CD4-positive, alpha-beta T cell treated with Interleukin-6 for 4 hours (primary cell): ENCODE measurements at places on chromosomes 4 and X.

GRCh38 chrX:136185401-136186022 lies 38.2 kb downstream of the FHL1 start:
- no peak for DNase-seq

DNA sequence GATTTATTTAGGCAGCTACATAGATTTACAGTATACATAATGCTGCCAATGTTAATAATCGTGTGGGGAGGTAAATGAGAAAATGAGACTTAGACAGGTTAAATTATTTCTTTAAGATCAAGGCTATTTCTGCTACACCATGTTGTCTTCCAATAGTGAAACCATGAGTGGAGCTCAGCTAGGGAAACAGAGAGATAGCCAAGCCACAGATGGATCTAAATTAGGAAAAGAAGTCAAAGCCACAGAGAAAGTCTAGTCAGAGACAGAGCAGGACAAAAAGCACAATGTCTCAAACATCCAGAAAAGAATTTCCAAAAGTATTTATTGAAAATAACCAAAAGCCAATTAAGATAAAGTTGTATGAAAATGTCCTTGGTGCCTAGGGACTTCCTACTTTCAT lies 867.2 kb upstream of the GRID2 start:
- no peak for DNase-seq

DNA sequence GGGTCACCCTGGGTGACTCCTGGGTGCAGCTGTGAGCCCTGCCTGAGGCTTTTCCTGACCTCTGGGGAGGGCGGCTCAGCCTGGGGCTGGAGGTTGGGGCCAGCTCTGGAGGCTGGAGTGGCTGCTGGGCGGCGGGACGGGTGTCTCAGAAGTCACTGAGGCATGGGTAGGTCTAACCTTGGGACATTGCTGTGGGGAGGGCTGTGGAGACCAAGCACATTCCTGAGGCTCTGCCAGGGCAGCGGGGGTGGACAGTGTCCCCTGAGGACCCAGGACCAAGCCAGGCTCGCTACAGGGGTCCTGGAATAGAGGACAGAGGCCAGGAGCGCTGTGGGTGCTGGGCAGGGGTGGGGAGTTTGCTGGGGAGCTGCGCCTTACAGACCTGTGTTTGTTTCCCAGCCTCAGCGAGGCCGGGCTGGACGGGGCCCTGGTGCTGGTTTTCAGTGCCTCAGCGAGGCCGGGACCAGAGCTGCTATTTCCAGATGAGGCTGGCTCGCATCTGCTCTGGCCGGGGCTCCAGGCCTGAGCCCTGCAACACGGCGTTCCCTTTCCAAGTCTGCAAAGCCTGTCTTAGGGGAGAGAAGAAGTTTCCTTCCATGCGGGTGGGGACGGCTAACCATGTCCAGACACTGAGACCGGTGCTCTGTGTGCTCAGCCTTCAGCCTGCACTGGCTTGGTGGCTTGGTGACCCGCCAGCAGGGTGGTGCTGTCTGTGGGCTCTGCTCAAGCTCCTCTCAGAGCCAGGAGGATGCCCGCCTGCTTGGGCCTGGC lies 3.0 kb upstream of the SLC25A6 start:
- no peak for DNase-seq

DNA sequence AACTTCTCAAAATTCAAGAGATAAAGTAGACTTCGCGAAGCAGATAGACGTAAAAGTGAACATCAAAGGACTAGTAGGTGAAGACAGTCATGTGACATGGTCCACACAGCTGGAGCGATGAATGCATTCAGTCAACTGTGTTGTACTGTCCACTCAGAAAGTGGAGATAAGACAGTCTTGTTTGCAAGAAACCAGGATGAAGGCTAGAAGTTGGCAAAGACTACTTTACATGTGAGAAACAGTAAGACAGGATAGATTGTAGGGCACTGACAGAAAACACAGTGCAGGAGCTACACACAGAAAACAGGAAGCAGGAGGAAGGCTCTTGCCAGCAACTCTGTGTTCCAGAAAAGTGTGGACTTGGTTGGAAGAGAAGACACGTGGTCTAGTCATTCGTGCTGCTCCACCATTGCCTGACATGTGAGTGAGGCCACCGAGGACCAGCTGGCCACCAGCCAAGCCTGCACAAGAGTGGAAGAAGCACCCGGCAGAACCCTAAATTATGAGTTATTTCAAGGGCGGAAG lies 78.9 kb downstream of the FAT1 start:
- no peak for DNase-seq

- no peak for DNase-seq
These were observed 56.9 kb downstream of the SERTM2 start for GRCh38 chrX:111568354-111568753.

- no peak for DNase-seq
These were observed 307 bp downstream of the ATG4A start for GRCh38 chrX:108091878-108092291.

DNA sequence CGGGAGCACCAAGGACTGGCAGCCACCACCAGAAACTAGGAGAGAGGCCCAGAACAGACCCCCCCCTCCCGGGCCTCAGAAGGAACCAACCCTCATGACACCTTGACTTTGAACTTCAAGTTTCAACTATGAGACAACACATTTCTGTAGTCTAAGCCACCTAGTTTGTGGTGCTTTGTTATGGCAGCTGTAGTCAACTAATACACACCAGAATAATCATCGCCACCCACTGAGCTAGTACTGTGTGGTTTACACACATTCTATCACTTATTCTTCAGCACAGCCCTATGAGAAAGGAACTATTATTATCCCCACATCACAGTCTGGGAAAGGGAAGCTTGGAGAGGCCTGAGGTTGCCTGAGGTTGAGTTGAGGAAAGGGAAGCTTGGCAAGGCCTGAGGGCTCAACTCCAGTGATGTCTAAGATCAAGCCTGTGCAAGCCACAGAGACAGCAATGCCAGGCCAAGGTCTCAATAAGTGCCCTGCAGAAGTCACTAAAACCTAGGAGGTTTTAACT lies 126.6 kb downstream of the FHDC1 start:
- DNase-seq: no peak

DNA sequence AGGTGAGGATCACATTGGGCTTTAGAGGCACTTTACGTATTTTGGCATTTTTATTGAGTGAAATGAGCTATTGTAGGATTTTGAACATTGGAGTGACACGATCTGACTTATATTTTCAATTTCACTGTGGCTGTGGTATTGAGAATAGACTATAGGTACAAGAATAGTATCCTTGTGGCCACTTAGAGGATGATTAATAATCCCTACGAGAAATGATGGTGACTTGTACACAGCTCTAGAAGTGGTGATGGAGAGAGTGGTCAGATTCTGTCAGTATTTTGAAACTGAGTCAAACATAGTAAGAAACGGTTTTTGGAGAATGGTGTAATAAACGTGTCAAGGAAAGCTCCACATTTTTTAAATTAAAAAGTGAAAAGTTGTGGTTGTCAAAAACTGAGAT lies 494.7 kb downstream of the EPHA5 start:
- DNase-seq: no peak
